Activated CD8-positive, alpha-beta memory T cell treated with anti-CD3 and anti-CD28 coated beads for 1 hour (primary cell): ENCODE measurements at places on chromosomes 11 and 22.

DNA sequence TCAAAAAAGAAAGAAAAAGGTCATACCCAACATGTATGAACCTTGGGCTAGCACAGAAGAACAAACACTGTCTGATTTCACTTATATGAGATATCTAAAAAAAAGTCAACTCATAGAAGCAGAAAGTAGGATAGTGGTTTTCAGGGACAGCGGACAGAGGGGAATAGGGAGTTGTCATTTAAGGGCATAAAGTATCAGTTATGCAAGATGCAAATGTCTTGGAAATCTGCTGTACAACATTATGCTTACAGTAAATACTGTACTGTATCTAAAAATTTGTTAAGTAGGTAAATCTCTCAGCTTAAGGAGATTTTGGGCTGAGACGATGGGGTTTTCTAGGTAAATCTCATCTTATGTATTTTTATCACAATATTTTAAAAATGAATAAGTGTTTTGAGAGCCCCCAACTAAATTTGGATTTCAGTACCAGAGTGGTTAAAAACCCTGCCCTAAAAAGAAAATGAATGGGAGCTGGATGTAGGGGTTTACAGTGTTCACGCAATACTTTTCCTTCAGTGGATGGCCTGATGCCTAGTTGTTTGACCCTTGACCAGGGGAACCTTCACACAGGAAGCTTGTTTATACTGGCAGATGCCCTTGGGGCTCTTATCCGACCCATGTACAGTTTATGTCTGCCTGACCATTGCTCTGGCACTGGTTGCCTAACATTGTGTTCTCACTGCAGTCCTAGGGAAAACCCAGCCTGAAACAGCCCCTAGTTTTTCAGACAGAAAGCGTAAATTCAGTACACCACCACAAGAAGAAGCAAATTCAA, 34.8 kb downstream of the SLC22A9 start:
- no peak for DNase-seq

- no peak for DNase-seq
Measured at GRCh38 chr11:109747839-109748238, 325.8 kb downstream of the C11orf87 start.

DNA sequence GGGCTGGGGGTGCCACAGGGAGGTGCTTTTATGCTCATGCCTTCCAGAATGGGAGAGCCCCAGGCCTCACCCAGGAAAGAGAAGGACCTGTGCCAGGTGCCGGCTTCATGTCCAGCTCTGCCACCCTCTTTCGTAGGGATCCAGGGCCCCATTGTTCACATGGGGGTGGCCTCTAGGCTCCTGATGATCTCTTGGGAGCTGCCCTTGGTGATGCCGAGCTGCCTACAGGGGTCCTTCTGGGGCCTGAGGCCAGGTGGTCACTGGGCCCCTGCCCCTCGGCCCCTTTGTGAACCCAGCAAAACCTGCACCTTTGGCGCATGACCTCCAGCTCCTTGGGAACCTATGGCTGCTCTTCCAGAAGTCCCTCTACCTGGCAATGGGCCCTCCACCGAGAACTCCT, 41.4 kb upstream of the SMIM38 start:
- no peak for DNase-seq

DNA sequence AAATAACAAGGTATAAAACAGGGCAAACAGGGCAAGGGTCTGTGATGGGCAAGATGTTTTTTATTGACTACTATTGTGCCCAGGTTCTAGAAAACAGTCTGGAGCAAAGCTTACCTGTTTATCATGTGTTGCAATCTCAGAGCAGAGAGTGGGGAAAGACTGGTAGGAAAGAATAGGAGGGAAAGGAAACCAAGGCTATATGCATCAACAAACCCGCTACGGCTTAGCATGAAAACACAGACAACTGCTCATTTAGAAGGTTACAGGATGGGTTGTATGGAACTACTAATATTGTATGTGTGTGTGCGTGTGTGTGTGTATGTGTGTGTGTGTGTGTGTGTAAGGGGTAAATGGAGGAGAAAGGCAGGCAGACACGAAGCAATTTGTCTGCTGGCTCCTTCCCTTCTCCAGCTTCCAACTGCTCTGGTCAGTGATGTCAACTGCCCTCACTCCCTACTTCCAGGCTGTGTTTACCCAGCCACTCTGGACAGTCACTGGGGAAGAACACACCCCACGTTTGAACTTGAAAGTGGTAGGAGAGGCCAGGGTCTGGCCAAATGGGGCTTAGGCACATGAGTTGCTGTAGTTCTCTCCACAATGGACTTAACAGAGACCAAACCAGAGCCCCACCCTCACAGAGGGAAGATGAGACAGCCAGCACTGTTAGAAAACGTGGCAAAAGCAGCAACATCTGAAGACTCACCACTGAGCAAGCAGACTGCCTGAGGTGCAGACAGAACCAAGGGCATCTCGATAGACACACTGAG, 47.0 kb downstream of the GAB2 start:
- no peak for DNase-seq

DNA sequence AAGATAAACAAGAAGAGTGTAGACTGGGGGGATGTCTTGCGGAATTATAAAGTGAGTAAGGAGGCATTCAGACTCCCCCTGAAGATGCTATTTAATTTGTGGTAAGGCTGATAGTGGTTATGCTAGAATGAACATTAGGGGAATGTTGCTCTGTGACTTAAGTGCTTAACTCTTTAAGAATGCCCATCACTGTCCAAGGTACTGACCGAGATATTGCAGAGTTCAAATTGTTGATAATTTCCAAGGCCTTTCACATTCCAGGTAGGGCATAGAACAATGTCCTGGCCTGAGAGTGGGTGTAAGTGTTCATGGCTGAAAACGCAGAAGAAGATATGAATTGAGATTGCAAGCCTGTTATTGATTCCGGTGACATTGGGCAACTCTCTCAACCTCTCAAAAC, 90.3 kb upstream of the SEZ6L start:
- DNase-seq: no peak

GRCh38 chr11:32005786-32006416, 85.0 kb upstream of the RCN1 start:
- no peak for DNase-seq

- DNase-seq: no peak
Measured at GRCh38 chr11:60918939-60919265, 4.9 kb downstream of the TMEM109 start.

GRCh38 chr11:98955551-98955950, 65.2 kb upstream of the CNTN5 start:
- DNase-seq: no peak

DNA sequence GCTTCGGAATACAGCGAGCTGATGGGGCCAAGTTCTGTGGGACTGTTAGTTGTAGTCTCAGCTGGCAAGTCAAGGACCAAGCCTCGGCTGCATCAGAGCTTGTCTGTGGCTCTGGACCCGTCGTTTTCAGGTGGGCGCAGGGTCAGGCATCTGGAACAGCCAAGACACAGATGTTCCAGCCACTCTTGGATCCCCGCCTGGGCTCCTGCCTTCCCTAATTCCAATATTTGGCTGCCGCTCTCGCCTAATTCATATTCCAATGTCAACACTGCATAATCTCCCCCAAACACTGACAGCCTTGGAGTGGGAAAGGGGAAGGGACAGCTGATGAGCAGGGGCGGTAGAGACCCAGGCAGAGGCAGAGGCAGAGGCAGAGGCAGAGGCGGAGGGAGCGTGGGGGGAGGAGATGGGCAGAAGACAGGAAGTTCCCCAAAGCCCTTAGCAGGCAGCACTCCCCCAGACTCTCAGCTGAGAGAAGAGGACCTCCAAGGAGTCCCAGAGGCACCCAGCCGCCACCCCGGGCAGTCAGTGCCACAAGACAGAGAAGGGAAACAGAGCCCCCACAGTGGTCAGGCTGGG, 49.6 kb upstream of the SLC35C1 start:
- no peak for DNase-seq

DNA sequence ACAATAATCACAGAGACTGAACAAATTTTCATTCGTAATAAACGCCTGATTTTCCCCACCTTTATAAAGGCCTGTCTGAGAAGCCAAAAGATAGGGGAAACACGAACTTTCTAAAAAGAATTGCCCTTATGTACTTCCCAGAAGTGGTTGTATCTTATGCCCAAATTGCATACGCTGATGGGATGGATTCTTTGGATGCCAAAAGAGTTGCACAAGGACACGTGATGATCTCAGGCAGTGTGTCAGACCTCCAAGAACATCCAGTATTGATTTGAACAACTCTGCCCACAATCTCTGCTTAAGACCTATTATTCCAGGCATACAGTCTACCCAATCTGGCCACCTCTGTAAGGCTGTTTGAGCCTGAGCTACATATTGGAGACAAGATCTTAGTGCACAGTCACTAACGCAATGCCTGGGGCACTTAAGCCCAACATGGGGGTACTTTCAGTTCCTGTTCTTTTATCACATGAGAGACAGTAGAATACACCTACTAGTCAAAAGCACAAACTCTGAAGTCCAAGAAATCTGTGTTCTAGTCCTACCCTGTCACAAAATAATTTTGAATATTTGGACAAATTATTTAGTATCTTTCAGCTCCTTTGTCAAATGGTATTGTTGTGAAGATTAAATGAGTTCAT, 38.9 kb downstream of the OR10A6 start:
- no peak for DNase-seq

DNA sequence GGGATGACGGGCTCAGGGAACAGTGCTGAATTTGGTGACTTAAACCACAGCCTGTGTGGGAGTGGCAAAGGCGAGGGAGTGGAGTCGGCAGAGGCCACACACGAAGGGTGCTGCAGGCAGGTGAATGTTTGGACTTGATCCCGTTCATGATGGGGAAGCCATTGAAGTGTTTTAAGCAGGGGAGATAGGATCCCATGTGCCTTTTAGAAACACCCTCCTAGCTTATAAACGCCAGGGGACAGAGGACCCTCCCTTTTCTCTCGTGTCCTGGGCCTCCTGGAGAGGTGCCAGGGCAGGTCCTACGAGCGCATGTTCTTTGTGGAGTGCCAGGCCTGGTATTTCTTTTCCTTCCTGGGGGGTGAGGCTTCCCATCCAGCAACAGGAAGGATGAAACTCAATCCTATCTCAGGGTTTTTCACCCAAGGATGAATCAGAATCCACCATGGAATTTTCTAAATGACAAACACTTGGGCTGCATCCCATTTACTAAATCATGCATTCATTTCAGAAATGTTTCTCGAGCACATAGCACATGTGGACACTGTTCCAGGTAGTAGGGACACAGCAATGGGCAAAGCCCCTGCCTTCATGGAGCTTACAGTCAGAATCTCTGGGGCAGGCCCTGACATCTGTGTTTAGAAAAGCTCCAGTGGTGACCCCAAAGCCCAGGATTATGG, 59.6 kb downstream of the CHRDL2 start:
- no peak for DNase-seq

DNA sequence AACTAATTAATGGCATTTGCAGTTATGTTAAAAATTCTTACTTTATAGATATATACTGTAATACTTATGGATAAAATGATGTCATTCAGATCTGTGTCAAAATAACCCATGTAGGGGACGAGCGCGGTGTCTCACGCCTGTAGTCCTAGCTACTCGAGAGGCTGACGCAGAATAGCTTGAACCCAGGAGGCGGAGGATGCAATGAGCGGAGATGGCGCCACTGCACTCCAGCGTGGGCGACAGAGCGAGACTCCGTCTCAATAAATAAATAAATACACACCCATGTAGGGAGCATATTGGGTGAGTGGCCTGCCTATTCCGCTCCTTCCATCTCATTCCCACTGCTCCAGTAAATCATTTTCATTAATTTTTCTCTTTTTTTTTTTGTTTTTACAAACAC, 7.1 kb downstream of the SNU13 start:
- DNase-seq: no peak

DNA sequence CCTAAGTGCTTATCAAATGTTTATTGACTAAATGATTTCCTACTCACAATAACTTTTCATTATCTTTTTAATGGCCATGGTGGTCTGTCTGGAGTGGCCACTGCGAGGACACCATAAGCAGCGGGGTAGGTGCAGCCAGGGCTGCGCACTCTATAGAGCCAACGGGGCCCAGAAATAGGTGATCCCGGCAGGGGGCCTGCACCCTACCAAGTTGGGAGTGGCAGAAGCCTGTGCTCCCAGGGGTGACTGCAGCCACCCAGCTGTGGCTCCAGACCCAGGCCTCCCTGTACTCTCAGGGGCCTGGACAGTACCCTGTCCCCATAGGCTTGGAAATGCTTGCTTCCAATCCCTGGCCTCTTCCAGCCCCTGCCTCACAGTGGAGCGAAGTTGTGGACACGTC, 426.4 kb upstream of the FAT3 start:
- DNase-seq: no peak

DNA sequence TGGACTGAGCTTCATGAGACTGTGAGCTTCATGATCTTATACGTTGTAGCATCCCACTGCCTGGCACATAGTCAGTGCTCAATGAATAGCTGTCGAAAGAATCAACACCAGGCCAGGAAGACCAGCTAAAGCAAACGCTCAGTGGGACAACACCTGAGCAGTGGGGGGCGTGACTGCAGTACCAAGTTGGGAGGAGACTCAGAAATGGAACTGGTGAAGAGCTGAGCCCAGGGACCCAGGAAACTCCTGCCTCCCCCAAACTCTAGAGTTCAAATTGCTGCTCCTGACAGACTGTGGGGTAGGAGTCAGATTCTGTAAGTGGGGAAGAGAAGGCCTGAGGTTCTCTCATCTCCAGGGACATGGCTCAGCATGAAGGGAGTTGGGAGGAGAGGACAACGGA, 59.3 kb downstream of the MORC2 start:
- no peak for DNase-seq

GRCh38 chr11:67584205-67584880, 731 bp downstream of the GSTP1 start:
- no peak for DNase-seq

- no peak for DNase-seq
Measured at GRCh38 chr11:106160494-106160893, 83.0 kb downstream of the AASDHPPT start.

DNA sequence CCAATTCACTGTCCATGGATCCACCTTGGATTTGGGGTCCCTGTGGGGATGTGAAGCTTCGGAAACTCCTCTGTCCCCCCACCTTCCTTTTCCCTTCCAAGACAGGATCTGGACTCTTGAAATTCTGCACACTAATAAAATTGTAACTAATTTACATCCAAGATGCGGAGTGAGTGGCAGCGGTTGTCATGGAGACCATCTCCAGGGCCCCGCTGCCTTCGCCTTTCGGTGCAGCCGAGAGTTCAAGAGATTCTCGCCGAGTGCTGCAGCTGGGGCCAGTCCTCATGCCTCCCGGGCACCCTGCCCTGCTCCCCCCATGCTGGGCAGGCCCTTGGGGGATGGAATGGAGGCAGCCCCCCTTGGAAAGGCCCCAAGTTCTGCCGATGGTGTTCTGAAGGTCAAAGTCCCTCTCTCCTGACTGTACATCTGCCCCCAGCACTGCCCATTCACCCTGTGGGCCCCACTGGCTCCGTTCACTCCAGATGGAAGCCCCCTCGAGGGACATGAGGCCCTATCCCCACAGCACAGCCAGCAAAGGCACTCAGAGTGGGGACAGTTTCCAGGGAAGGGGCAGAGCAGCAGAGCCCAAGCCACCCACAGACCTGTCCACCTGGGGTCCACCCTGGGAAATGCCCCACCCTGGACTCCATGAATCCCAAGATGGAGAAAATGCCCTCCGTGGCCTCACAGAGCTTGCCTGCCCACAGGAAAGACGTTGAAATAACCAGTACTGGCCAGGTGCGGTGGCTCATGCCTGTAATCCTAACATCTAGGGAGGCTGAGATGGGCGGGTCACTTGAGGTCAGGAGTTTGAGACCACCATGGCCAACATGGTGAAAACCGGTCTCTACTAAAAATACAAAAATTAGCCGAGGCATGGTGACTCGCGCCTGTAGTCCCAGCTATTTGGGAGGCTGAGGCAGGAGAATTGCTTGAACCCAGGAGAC, 25.9 kb downstream of the IGLL1 start:
- no peak for DNase-seq

- DNase-seq: no peak
Measured at GRCh38 chr11:105046898-105047579, 1.9 kb upstream of the CARD16 start.

- DNase-seq: no peak
Measured at GRCh38 chr11:74992852-74993251, 4.1 kb downstream of the NEU3 start.
